ENCODE measurements at places on chromosomes 7 and 10. TPM values are rescaled to one million over a fixed set of nuclear protein-coding genes. Genes with fewer than 3 reads are reported as not detected.

Gene GIMAP2
- total RNA-seq: 46.9 TPM

Gene OPALIN
- total RNA-seq: not detected

Gene RFC2
- total RNA-seq: 18.5 TPM

Gene SLC18A2
- total RNA-seq: 6.3 TPM

Gene COL1A2
- 252 TPM for total RNA-seq

Gene FGL2
- total RNA-seq: 33.0 TPM

Gene CUZD1
- total RNA-seq: 0.56 TPM

Gene EBLN1
- total RNA-seq: not detected

Gene PILRA
- 48.7 TPM for total RNA-seq

Gene LRGUK
- total RNA-seq: 1.8 TPM

Gene IKZF5
- total RNA-seq: 20.1 TPM

Gene SLC26A4
- 1.0 TPM for total RNA-seq

Gene NPC1L1
- total RNA-seq: 0.21 TPM

Gene CYP3A5
- 15.5 TPM for total RNA-seq

DNA sequence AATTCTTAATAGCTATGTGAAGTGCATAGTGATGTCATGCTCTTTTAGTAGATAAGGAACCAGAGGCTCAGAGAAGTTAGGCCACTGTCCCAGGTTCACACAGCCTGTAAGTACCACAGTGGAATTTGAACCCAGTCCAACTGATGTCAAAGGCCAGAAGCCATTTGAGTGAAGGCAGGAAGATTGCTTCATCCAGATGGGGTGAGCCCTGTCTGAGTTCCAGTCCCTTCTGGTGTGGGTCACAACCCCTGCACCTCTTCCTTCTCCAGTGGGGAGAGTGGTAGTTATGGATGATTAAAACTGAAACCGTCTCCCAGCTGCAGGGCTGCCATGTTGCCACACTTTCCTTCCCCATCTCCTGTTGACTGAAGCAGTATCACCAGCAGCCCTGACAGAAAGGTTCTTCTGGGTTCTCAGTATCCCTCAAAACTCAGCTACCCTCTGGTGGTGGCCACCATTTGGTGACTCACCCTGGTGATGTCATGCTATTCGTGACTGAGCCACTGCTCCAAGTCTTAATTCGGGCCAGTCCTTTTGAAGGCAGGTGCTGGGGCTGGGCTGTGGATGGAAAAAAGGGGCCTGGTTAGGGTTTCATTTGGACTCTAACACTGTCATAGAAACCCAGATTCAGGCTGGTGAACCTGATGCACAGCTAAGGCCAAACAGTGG is 1.5 kb upstream of the C10orf95 start:
- H3K27me3 ChIP-seq: no peaks in the 10 kb centered on the region
- no peaks in the 10 kb centered on the region for H3K36me3 ChIP-seq
- no peak overlapping the region for H3K4me3 ChIP-seq
- peak overlapping the region; percentile 76 for H3K27ac ChIP-seq

DNA sequence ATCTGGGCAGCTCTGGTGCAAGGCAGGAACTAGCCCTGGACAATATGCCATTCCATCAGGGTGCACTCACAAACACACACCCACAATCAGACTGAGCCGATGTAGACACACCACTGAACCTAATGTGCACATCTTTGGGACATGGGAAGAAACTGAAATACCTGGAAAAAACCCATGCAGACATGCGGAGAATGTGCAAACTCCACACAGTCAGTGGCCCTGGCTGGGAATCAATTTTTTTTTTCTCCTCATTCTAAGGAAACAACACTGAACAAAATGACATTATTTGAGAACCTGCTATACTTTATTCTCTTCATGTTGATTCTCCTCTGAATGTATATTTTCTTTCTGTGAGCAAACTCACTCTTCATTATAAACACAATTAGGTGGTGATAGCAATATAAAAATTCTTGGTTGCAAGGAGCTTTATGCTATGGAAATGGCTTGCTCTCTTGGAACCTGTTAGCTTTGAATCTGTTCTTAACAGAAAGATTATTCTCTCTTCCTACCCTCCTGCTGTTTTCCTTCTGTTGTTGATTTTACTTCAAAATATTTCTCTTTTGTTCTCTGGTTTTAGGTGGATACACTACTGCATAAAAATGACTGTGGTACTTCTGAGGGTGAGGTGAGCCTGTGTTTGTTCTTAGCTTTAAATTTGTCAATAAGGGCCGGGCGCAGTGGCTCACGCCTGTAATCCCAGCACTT is 33.0 kb upstream of the MICU1 start:
- no peak overlapping the region for H3K27ac ChIP-seq
- H3K36me3 ChIP-seq: no peaks in the 10 kb centered on the region
- H3K4me3 ChIP-seq: no peak overlapping the region
- no peak for DNase-seq
- H3K27me3 ChIP-seq: no peaks in the 10 kb centered on the region

DNA sequence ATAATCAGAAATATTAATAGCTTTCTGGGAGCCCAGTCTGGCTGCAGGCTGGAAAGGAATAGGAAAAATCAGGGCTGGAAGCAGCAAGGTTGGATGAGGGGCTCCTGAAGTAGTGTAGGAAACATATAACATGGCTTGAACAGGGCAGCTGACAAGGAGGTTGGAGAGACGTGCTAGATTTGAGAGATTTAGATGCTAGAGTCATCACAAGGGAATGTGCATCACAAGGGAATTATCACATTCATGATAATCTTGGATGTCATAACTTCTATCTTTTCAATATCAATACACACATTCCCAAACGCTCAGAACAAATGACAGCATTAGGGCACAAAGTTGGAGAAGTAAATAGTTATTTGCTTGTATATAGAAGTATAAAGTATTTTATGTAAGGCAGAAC is 120.9 kb upstream of the EGFR start:
- no peak overlapping the region for H3K27ac ChIP-seq
- no peak overlapping the region for H3K4me3 ChIP-seq
- DNase-seq: no peak

GRCh38 chr7:136942994-136943393 is 74.5 kb downstream of the CHRM2 start:
- no peaks in the 10 kb centered on the region for H3K27me3 ChIP-seq
- H3K27ac ChIP-seq: no peak overlapping the region
- no peak for DNase-seq
- H3K36me3 ChIP-seq: no peaks in the 10 kb centered on the region

DNA sequence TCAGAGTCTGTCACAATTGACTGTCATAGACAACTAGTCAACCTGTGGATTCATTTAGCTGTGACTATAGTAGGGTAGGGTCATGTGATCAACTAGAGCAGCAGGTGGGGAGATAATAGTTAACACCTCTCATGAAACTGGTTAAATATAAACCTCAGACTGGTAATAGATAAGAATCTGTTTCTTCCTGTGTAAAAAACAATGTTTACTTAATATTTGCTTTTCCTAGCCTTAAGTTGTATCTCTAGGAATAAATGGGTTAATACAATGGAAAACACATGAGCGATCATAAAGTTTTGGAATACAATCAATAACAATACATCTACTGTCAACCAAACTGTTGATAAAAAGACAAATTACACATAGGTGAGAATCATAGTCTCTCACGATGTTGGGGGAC is 43.4 kb upstream of the ITGB8 start:
- H3K4me3 ChIP-seq: no peak overlapping the region
- H3K27ac ChIP-seq: no peak overlapping the region
- H3K4me1 ChIP-seq: no peaks in the 10 kb centered on the region
- H3K36me3 ChIP-seq: no peaks in the 10 kb centered on the region

GRCh38 chr7:315516-316265 is 25.7 kb downstream of the FOXL3 start:
- no peaks in the 10 kb centered on the region for H3K36me3 ChIP-seq
- no peak overlapping the region for H3K27ac ChIP-seq
- peak; percentile 30 for DNase-seq

GRCh38 chr10:71694567-71694968 is 25.0 kb downstream of the C10orf105 start:
- DNase-seq: peak; percentile 72
- H3K36me3 ChIP-seq: no peaks in the 10 kb centered on the region
- H3K4me1 ChIP-seq: peaks cover 45% of the 10 kb centered on the region
- H3K27ac ChIP-seq: peak overlapping the region; percentile 75

DNA sequence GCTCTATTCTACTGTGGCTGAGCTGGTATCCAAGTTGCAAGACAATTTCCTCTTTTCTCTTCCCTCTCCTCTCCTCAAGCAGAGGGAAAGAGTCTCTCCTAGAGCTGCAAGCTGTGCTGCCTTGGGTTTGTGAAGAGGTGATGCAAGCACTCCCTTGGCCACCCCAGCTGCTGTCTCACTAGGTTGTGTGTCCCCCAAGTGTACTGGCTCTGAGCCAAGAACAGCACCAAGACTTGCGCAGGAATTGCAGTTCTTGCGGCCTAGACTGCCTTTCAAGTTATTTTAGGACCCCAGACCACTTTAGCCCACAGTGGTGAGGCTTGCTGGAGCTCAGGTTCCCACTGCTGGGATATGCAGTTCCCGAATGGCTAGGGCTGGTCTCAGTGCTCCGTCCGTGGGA is 411.6 kb downstream of the DPP6 start:
- H3K27ac ChIP-seq: no peak overlapping the region
- no peak overlapping the region for H3K4me3 ChIP-seq
- no peaks in the 10 kb centered on the region for H3K27me3 ChIP-seq
- H3K4me1 ChIP-seq: no peaks in the 10 kb centered on the region
- no peaks in the 10 kb centered on the region for H3K36me3 ChIP-seq

DNA sequence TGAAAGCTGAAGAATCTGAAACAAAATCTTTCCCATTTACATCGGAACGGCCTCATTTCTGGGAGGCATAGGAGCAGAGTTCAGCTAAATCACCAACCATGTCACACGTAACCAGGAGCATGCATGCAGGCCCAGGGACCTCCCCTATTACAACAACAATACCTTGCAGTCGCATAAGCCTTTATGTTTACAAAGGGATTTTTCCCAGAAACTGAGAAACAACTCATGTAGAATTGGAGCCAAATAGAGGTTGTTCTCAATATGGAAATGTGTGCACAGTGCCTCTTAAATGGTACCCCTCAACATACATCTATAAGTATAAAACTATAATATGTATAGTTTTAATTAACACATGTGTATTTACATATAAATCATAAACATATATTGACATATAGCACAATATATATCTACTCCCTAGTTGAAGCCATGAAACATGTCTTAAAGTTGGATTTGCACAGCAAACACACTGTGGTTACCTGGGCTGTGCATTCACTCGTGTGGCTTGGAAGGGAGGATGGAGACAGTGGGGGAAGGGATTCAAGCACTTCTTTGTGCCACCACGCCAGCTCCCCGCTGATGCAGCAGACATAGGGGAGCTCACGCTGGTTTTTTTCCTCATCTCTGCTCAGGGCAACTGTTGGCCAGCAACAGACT is 35.0 kb upstream of the DGKI start:
- no peaks in the 10 kb centered on the region for H3K27me3 ChIP-seq
- peaks cover 92% of the 10 kb centered on the region for H3K36me3 ChIP-seq
- H3K4me3 ChIP-seq: no peak overlapping the region

GRCh38 chr10:6202684-6203330 is at the start of gene PFKFB3:
Gene PFKFB3 (plus strand): TSS chr10:6202932. CDS start chr10:6203261, 329 bp downstream.
- H3K27me3 ChIP-seq: no peaks in the 10 kb centered on the region
- peaks cover 4% of the 10 kb centered on the region for H3K36me3 ChIP-seq
- peak within 1 kb of the TSS; percentile 88 for H3K4me3 ChIP-seq
- H3K27ac ChIP-seq: peak within 1 kb of the TSS; percentile 94

GRCh38 chr7:154862153-154862791 is 140.7 kb downstream of the PAXIP1 start:
- H3K27ac ChIP-seq: no peak overlapping the region
- H3K27me3 ChIP-seq: peaks cover 9% of the 10 kb centered on the region
- no peaks in the 10 kb centered on the region for H3K36me3 ChIP-seq
- no peak for DNase-seq
- H3K4me3 ChIP-seq: no peak overlapping the region

- no peaks in the 10 kb centered on the region for H3K36me3 ChIP-seq
- no peaks in the 10 kb centered on the region for H3K27me3 ChIP-seq
- DNase-seq: no peak
Measured at GRCh38 chr10:54667136-54667535, 133.9 kb downstream of the PCDH15 start.

DNA sequence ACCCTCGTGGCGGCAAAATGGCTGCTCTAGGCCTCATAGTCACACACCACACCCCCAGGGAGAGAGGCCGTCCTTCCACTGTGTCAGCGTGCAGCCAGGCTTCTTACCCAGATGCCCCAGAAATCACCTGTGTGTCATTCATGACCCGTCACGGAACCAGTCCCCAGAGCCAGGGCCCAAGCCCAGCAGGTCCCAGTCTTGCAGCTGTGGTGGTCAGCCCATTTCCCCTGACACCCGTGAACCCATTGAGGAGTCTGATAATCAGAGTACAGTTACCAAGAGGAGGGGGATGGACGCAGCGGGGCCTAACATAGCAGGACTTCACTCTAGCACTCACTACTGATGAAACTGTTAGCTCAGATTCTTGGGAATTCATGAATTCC is 112.1 kb downstream of the ACTR3B start:
- no peak for DNase-seq
- H3K4me3 ChIP-seq: no peak overlapping the region
- H3K36me3 ChIP-seq: no peaks in the 10 kb centered on the region
- no peak overlapping the region for H3K27ac ChIP-seq

- H3K4me3 ChIP-seq: no peak overlapping the region
- H3K27me3 ChIP-seq: no peaks in the 10 kb centered on the region
- no peak overlapping the region for H3K27ac ChIP-seq
- DNase-seq: no peak
- no peaks in the 10 kb centered on the region for H3K36me3 ChIP-seq
Measured at GRCh38 chr10:4515721-4516120, 310.3 kb upstream of the AKR1E2 start.

DNA sequence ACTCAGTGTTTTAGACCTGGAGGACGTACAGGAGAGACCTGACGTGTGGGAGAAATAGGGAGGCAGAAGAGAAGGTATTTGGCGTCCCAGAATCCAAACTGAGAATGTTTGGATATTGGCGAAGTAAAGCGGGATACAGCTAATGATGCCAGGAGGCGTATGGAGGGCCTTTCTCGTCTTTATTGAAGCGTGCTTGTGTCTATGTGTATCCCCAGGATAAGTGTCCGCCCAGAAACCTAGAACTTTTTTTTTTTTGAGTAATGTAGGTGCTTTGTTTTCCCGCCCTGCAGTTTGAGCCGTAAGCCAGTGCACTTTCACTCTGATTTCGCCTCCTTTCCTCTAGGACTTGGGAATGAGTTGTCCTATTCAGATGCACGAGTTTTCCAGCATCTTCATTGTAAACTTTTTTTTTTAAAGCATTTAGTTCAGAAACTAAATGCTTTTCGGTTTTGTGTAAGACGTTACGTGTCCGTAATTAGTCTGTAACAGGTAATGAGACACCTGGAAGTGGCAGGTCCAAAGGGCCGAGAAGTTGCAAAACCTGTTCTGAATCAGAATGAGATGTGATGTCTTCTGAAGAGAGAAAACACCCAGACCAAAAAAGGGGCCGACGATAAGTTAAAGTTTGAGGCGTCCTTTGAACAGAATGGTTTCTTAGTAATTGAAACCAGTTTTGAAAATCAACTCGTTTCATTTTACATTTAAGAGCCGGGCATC is 746 bp downstream of the ARL5B start:
- no peaks in the 10 kb centered on the region for H3K36me3 ChIP-seq
- H3K27me3 ChIP-seq: no peaks in the 10 kb centered on the region
- no peak for DNase-seq
- peaks cover 29% of the 10 kb centered on the region for H3K4me1 ChIP-seq
- peak overlapping the region; percentile 97 for H3K27ac ChIP-seq

GRCh38 chr7:102047167-102047566 is 229.7 kb downstream of the CUX1 start:
- H3K4me3 ChIP-seq: no peak overlapping the region
- H3K27me3 ChIP-seq: no peaks in the 10 kb centered on the region
- H3K4me1 ChIP-seq: peaks cover 8% of the 10 kb centered on the region
- DNase-seq: no peak
